ENCODE measurements at places on chromosomes 3 and 15. TPM values are rescaled to one million over a fixed set of nuclear protein-coding genes. Genes with fewer than 3 reads are reported as not detected.

DNA sequence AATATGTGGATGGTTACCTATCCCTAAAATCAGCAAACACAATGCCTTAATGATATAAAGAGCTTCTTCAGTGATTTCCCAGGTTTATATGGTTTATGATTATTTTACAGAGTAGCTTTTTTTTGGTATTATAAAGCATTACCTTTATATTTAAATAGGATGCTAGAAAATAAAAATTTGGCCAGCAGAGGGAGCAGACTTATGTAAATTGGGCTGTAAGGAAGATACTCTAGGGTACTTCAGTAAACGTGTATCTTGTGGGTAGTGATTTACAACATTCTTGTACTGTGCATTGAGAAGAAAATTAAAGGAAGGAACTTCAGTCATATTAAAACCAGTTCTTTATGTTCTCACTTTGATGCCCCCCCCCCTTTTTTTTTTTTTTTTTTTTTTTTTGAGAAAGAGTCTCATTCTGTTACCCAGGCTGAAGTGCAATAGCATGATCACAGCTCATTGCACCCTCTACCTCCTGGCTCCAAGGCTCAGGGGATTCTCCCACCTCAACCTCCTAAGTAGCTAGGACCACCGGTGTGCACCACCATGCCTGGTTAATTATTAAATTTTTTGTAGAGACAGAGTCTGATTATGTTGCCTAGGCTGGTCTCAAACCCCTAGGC, 167.9 kb downstream of the BBX start:
- no peak overlapping the region for H3K4me3 ChIP-seq
- no peaks in the 10 kb centered on the region for H3K4me1 ChIP-seq
- no peaks in the 10 kb centered on the region for H3K36me3 ChIP-seq
- H3K27ac ChIP-seq = no peak overlapping the region
- no peak for DNase-seq

DNA sequence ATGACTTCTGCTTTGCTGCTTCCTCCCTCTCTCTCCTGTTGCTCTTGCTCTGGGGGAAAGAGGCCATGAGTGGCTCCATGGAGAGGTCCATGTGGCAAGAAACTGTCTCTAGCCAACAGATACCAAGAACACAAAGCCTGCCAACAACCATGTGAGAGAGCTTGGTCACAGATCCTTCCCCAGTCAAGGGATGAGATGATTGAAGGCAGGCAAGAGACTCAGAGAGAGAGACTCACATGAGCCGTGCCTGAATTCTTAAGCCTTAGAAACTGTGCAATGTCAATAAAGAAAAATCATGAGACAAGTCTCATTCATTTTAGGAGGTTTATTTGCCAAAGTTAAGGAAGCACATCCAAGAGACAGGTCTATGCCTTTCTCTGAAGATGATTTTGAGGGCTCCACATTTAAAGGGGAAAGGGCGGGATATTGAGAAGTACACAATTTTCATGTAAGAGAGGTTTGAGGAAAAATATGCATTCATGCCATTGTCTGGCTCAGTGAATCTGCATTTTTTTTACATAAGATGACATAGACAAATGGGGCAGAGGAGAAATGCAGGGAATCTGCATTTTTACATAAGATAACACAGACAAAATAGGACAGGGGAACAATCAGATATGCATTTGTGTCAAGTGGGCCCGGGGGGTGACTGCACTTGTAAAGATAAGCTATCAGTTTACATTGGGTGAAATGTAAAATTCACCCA, 59.5 kb upstream of the SUCLG2 start:
- H3K4me3 ChIP-seq = no peak overlapping the region
- no peak for DNase-seq
- H3K4me1 ChIP-seq = no peaks in the 10 kb centered on the region
- no peak overlapping the region for H3K27ac ChIP-seq
- no peaks in the 10 kb centered on the region for H3K27me3 ChIP-seq

DNA sequence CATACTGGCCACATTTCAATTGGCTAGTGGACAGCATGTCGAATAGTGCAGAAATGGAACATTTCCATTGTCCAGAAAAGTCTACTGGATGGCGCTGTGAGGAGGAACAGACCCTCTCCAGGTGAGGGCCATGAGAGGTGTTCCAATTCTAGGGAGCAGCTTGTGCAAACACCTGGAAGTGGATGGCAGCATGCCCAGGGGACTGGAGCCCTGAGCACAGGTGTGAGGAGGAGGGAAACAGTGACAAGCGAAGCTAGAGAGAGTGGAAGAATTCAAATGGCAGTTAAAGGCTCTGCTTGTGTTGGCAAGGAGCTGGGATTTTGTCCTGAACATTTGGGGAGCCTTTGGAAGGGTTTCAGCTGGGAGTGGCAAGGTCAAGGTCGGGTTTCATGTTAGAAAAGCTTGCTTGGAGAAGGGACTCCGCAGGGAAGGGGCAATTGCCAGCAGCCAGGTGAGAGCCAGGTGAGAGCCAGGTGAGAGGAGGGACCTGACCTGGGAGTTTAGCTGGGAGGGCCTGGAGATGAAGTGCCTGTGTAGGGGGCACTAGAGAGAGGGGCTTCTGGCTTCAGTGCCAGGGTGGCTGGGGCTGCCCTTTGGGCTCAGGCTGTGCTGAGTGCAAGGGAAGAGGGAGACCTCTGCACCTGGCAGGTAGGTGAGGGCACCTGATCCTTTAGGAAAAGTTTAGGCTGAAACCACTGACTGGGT, 93.8 kb downstream of the LINGO1 start:
- no peaks in the 10 kb centered on the region for H3K36me3 ChIP-seq
- no peak overlapping the region for H3K4me3 ChIP-seq
- peaks cover 16% of the 10 kb centered on the region for H3K4me1 ChIP-seq
- H3K27ac ChIP-seq = no peak overlapping the region
- DNase-seq = no peak
- H3K27me3 ChIP-seq = no peaks in the 10 kb centered on the region

SGO1 gene
- total RNA-seq = 9.9 TPM

EHD4 gene
- 30.3 TPM for total RNA-seq

A4GNT gene
- not detected for total RNA-seq

AEN gene
- total RNA-seq = 9.8 TPM

ZPLD1 gene
- total RNA-seq = not detected

Measured in Peyer's patch (tissue), 4 donors.